ENCODE measurements at places on chromosomes 5 and 9.
A peak's percentile ranks its signal among the peaks of the same experiment; 100 is the strongest.

- no peak for DNase-seq
Observed at GRCh38 chr9:134641173-134641989, at the start of gene COL5A1. COL5A1 (plus strand) TSS chr9:134641803; CDS start chr9:134642188, 385 bp downstream.

- no peak for DNase-seq
Observed at GRCh38 chr5:43275391-43275790, 37.8 kb downstream of the HMGCS1 start.

GRCh38 chr9:137660144-137660543, 41.3 kb downstream of the EHMT1 start:
- DNase-seq = no peak

GRCh38 chr9:121297389-121297788, 29.4 kb downstream of the GSN start:
- DNase-seq = no peak

GRCh38 chr9:130327070-130327780, 61.7 kb downstream of the HMCN2 start:
- DNase-seq = no peak

- DNase-seq = no peak
Observed at GRCh38 chr9:91841591-91841990, 108.4 kb downstream of the ROR2 start.

GRCh38 chr5:172713809-172714490, 57.0 kb downstream of the DUSP1 start:
- DNase-seq = no peak

- no peak for DNase-seq
Observed at GRCh38 chr5:36730537-36731216, 124.3 kb downstream of the SLC1A3 start.

- DNase-seq = no peak
Observed at GRCh38 chr5:171315386-171315891, 6.4 kb downstream of the TLX3 start.

GRCh38 chr9:122020398-122020797, 72.7 kb downstream of the TTLL11 start:
- DNase-seq = no peak

DNA sequence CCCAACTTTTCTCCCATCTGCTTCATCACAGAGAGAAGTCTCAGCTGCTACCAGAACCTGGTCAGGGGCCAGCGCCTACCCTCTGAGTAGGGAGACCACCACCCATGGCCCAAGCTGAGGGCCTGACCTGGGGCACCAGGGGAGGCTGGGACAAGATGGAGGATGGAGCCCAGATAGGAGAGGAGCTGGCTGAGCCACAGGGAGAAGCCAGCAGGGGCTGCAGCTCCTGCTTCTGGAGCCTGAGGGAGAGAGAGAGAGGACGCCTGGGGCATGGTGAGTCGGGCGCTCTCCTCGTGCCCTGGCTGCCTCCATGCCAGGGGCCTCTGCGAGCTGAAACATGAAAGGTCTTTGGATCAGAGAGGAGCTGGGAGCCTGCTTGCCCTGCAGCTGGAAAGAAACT, 1.4 kb upstream of the FOXI1 start:
- no peak for DNase-seq

GRCh38 chr9:336039-336438, 121.4 kb downstream of the DOCK8 start:
- DNase-seq = no peak

DNA sequence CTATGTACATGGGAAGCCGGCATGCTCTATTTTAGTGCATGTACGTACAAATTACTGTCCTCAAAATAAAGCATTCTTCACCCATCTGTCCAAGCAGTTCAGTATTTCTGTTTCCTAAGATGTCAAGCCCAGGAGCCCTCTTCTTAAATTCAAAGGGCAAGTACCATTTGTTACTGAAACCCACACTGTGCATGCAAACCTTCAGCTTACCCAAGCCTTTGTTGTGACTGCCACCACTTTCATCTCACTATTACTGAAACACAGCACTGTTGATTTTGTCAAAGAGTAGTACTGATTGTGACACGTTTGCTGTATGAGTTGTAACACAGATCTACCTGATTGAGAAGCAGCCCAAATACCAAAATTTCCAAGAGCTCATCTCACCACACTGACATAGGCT, 390.4 kb upstream of the IZUMO3 start:
- DNase-seq = no peak

DNA sequence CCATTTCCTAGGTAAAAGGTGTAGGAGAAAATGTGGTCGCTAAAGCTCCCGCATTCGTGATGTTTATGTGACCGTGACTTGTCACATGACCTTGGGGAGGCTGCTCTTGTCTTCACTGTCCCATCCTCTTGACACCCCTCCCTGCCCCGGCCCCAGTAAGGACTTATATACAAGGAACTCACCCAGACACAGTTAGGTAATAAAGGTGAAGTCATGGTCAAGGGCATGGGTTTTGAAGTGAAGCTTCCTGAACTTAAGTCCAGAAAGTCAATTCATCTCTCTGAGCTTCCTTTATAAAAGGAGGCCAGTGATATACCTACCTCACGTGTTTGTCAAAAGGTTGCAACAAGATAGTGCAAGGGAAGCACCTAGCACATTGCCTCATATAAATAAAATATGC, 17.6 kb downstream of the FGF1 start:
- DNase-seq = no peak

DNA sequence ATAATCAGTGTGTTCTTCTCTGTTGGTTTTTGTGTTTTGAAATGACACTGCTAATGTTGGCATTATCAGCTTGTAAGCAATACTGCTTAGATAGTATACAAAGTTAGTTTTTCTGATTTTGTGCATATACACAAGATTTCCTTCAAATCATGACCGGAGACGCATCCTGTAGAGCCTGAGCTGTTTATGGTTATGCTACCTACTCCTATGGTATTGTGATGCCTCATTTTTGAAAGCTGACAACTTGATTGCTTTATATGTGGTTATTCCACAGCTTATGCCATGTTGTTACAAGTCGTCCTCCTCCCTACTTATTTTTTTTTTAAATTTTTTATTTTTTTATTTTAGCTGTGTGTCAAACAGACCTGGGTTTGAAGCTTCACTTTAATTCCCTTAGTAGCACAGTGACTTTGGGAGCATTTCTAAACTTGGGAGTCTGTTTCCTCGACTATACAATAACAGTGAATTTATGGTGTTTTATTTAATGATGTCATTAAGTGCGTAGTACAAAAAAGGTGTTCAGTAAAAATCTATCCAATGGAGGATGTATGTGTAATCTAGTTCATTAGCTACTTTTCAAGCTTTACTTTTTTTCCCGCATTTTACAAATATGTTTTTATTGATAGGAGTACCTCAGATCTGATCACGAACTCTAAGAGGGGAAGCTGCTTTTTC, 59.5 kb downstream of the PARP8 start:
- no peak for DNase-seq

GRCh38 chr9:81112627-81113452, 576.5 kb downstream of the TLE1 start:
- no peak for DNase-seq

GRCh38 chr5:109027983-109028607, 280.4 kb downstream of the FER start:
- no peak for DNase-seq

DNA sequence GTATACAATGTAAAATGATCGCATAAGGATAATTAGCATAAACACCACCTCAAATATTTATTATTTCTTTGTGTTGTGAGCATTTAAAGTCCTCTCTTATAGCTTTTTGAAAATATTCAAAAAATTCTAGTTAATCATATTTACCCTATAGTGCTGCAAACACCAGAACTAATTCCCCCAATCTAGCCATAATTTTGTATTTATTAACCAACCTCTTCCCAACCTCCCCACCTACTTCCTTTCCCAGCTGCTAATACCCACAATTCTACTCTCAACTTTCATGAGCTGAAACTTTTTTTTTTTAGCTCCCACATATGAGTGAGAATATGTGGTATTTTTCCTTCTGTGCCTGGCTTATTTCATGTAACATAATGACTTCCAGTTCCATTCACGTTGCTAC, 317.8 kb upstream of the ATP10B start:
- DNase-seq = no peak

- no peak for DNase-seq
Observed at GRCh38 chr5:76941000-76941399, 11.8 kb upstream of the CRHBP start.

GRCh38 chr5:79686799-79687198, 2.8 kb upstream of the CMYA5 start:
- no peak for DNase-seq

DNA sequence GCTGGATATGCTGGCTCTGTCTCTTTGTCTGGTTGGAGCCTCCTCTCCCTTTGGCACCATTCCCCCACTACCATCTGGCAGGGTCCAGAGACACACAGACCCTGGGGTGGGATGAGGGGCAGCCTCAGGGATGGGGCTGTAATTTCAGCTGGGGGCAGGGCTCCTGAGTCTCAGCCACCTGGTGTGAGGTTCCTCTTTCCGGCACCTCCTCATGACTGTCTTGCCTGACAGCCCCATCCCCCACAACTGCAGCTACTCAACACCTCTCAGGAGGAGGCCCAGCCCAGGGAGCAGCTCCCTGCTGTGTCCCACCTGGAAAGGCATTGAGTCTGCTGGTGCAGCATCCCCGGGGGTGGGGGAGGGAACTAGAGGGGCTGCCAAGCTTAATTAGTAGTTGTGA, 11.7 kb upstream of the RPS14 start:
- DNase-seq = no peak

DNA sequence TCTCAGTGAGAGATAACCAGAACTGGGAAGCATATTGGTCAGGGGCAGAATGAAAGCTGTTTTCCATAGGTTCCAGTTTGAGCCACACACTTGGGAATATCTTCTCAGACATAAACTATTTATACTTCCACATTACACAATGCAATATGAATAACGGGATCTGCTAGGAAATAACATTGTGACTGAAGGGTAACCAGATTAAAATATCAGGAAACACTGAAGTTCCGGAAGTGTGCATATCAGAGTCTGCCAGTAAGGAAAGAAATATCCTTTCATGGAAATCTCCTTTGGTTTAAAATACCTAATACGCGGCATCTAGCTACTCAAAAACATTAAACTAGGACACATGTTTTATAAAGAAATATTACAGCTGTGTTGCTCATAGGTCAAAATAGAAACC, 56.3 kb downstream of the ST8SIA4 start:
- peak; percentile 88 for DNase-seq

GRCh38 chr9:94746541-94747370, 20.3 kb downstream of the AOPEP start:
- no peak for DNase-seq

- no peak for DNase-seq
Observed at GRCh38 chr9:18923167-18923566, 109.8 kb downstream of the SAXO1 start.

- no peak for DNase-seq
Observed at GRCh38 chr5:112396430-112396829, 22.6 kb downstream of the EPB41L4A start.

DNA sequence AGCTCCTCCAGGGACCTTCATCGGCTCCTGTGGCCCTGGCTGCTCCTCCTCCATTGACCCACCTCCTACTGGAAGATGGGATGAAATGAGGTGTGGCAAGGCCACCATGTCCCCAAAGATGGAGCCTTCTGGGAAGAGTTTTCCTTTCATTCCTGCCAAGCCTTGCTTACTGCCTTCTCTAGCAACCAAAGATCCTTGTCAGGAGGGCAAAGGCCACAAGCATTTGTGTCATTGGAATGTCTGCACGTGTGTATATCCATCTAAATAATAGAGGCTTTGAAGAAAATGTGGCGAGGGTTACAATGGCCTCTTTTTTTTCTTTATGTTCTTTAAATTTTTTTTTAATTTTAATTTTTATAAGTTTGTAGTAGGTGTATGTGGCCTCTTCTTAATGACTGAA, 313.6 kb downstream of the ARHGEF28 start:
- no peak for DNase-seq

DNA sequence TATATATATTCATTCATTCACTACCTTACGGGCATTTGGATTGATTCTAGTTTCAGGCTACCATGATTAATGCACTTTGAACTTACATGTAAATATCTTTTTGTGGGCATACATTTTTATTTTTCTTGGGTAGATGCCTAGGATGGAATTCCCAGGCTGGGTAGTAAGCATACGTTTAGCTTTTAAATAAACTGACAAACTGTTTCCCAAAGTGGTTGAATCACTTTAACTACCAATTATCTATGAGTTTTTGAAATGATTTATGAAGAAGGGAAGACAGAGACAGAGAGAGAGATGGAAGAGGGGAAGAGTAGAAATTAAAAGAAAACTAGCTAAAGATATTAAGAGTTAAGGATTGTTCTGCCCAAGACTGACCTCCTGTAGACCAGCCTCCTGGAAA, 612.6 kb downstream of the PSAT1 start:
- no peak for DNase-seq

GRCh38 chr5:173637340-173637739, 20.9 kb upstream of the BOD1 start:
- no peak for DNase-seq

DNA sequence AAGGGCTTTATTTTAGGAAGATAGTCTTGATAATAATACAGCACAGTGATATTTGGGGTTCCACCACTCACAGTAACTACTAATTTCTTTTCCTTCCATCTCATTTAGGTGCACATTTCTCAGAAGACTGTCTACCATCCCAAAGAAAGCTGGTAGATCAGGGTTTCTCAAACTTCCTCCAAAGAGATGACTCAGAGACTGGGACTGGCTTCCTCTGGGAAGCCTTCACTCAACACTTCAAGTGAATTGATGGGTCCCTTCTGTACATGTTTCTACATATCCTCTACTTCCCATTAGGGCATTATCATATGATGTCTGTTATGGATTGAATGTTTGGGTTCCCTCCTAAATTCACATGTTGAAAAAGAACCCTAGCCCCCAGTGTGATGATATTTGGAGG, 138.5 kb downstream of the SPOCK1 start:
- no peak for DNase-seq

DNA sequence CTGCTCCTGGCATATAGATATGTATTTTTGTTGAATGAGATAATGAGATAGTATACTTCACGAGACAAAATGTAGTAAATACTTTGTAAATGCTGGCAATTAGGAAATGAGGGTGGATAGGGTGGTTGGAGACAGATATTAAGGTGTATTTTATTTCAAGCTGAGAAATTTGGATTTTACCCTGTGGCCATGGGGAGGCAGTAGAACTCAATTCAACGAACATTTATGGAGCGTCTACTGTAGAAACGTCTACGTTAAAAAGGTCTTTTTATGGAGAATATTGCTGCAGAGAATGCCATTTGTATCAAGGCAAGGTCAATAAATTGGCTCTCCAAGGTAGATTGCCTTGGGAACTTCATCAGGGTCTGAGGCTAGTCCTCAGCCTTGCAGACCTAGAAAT, 21.5 kb upstream of the RALGPS1 start:
- DNase-seq = no peak

Measured in glomerular endothelial cell (primary cell).